Fibroblast of lung (primary cell): ENCODE measurements at places on chromosomes 4 and X. TPM values are rescaled to one million over a fixed set of nuclear protein-coding genes. Genes with fewer than 3 reads are reported as not detected.
A peak's percentile ranks its signal among the peaks of the same experiment; 100 is the strongest.

DNA sequence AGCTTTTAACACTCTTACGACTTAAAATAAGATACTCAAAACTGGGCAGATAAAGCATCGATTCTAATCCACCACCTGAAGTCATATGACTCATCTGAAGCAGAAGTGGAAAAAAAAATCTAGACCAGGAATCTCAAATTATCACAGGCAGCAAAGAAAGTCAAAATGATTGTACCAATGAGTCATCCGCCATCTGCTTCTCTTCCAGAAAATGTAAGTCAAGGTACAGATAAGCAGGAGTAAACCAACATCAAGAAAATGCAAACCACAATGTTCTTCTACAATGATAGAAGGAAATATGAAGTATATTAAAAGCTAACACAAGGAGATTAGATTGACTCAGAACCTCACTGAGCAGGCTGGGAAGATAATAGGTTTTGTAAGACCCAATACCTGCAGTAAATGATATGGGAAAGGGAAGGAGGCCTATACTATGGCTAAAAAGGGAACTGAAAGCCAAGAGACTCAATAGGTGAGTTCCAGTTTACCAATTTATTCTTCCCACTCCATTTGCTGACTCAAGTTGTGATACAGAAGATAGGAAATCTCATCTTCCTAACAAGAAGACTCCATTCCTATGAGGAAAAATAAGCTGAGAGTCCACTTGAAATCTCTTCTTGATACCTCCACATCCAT lies 88.4 kb upstream of the TET2 start:
- DNase-seq = peak; percentile 36

- DNase-seq = no peak
Measured at GRCh38 chr4:3218824-3219760, 29.9 kb upstream of the MSANTD1 start.

- no peak for DNase-seq
Measured at GRCh38 chrX:17986440-17986839, 125.3 kb upstream of the RAI2 start.

The TCP11X2 gene
- not detected in 2 replicates for total RNA-seq

GRCh38 chr4:87054900-87055299 lies 120.1 kb downstream of the AFF1 start:
- DNase-seq = no peak

The GPAT3 gene
- 2.1 and 4.1 TPM in 2 replicates for total RNA-seq

The COQ2 gene
- 13.9 and 26.4 TPM in 2 replicates for total RNA-seq

DNA sequence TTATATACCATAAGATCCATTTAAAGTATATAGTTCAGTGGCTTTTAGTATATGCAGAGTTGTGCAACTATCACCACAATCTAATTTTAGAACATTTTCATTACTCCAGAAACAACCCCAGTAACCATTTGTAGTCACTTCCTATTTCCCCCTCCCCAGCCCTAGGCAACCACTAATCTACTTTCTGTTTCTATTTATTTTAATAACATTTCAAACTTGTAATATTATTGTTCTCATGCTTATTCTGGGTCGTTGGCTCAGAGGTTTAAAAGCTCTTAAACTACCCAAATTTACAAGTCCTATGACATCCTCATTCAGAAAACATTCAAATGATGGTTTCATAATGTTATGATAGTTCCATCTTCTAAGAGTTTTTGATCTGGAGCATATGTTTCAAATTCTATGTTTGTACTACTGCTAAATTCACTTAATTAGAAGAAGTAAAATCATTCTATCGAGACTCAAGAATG lies 18.4 kb downstream of the XIAP start:
- DNase-seq = peak; percentile 56

DNA sequence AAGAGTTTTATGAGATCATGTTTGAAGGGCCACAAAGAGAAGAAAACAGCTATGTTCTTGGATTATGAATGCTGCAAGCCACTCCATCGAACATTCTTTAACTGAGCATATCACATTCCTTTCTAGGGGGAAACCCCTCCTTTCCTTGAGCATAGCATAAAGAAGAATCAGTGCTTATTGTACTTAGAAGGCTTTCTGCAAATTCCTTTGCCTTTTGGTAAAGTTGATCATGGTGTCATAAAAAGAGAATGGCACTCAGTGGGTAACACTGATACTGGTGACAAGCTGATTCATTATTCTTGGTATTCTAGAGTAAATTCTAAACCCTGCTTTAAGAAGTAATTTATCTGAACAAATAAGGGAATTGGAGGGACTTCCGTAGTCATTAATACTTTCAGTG lies 88.5 kb upstream of the GPR34 start:
- DNase-seq = no peak

The CXCL5 gene
- 0.66 and 0.77 TPM in 2 replicates for total RNA-seq

- no peak for DNase-seq
Measured at GRCh38 chr4:66628146-66628545, 917.2 kb downstream of the CENPC start.

GRCh38 chrX:23902419-23902818 lies 5.3 kb downstream of the APOO start:
- peak; percentile 54 for DNase-seq

- peak; percentile 55 for DNase-seq
Measured at GRCh38 chr4:128565565-128566186, 243.8 kb upstream of the JADE1 start.

DNA sequence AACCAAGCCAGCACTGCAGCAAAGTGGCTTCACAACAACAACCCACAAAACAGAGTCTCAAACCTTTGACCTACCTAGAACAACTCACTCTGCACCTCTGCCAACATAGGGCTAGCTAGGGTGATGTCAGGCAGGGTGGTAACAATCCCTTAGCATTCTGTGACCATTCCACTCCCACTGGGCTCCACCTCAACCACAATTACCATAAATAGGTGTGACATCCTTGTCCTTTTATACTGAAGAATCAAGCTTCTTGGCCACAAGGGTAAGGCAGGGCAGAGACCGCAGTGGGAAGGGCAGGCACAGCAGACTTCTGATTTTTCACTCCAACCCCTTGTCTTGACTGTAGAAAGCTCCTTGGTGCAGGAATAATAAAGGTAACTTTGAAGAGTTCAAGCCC lies 795.4 kb upstream of the DIAPH2 start:
- DNase-seq = no peak

DNA sequence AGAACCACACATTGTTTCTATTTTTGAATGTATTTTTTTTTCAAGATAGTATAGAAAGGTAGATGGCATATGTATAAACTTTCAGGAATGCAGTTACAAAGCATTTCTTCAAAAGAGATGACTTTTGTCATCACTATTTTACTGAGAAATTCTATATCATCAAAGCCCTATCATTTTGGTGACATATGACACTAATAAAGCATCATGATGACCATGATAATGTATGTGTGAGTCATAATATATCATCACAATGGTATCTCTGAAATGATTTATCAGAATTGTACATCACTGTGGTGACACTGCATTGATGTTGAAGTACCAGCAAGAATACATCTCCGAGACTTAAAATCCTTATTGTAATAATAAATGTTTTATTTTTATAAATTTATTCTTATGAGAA lies 1740.8 kb downstream of the PCDH7 start:
- DNase-seq = no peak

The GAGE12J gene
- total RNA-seq = not detected in 2 replicates

The CLIC2 gene
- total RNA-seq = 6.7 and 11.7 TPM in 2 replicates

DNA sequence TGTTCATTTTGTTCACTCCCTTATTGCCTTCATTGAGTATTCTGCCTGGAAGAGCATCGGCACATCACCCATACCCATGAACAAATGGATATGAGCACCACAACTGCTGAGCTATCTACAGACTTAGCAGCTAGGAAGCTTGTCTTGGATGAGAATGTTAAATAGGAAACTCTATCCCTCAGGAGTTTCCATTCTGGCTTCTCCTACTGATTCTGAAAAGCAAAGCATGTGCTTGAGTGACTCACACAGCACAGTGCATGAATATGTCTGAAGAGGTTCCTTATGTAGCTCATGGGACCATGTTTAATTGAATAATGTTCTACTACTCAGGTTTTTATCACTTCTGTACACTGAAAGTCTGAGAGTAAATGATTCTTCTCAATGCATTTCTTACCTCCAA lies 57.3 kb upstream of the MXRA5 start:
- DNase-seq = no peak

DNA sequence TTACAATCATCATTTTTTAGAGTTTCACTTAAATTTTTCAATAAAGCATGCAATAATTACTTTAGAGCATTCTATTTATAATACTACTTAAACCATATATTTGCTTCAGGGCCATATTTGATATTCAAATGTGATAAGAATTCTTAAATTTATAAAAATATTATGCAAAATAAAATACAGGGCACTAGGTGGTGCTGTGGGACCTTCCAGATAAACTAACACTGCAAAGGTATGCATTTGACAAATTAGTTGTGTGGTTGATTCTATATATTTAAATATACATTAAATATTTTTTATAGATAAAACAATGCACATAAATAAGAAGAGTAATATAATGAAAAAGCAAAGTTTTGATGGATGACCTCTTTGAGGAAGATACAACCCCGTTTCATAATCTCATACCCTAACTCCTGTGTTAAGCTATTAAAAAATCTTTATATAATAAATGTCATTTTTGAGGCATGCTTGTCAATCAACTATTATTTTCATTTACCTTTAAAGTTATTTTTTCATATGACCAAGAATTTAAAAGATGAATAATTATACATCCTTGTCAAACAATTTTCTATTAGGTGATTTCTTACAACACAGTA lies 128.4 kb downstream of the REELD1 start:
- peak; percentile 22 for DNase-seq

GRCh38 chrX:94361241-94361640 lies 687.2 kb downstream of the FAM133A start:
- no peak for DNase-seq

DNA sequence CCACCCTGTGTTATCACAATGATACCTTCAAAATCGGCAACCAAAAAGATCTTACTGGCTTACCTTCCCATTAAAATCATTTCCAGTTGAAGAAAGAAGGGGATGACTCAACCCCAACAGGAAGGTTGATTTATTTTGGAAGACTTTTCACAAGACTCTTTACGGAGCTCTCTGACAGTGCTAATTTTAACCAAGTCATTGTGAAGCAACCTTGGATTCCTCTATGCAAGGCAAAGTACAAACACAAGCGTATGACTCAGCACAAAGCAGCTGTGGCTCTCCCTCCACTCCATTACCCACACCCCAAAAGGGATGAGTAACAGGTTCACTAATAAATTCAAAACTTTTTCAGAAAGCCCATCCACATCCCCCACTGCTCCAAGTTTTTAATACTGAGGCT lies 213.8 kb upstream of the FGF13 start:
- peak; percentile 87 for DNase-seq

DNA sequence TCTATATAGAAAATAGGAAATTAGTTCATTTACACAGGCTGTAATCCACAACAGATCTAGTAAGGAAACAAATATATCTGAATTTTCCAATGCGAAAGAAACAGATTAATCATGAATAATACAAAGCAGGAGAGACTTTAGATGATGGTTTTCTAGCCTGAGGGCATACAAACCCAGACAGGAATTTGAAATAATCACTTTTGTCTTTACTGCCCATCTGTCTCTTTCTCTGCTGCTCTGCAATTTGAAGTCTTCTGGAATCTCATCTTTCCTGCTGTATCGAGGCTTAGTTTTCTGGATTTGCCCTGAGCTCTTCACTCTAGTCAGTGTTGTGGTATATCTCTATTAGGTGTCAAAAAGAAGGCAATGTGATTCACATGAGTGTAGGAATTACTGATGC lies 711.8 kb upstream of the FAM241A start:
- DNase-seq = no peak

DNA sequence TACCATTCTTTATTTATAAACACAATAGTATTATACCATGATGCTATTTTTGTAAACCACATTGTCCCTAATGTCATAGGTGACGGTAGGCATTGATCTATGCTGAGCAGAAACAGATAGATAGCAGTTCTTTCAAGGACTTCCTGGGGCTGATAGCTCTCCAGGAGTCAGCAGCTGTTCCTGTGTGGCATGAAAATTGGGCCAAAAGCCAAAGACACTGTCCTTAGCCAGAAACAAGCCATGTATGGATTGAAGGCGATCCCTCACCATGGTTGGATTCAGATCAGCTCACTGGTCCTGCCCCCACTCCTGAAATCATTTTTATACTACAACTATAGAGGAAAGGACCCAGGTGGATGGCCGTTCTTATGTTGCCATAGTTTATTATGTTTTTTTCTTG lies 53.6 kb downstream of the DDX60 start:
- peak; percentile 2 for DNase-seq

- peak; percentile 49 for DNase-seq
Measured at GRCh38 chr4:159460371-159460770, 357.5 kb downstream of the RAPGEF2 start.

DNA sequence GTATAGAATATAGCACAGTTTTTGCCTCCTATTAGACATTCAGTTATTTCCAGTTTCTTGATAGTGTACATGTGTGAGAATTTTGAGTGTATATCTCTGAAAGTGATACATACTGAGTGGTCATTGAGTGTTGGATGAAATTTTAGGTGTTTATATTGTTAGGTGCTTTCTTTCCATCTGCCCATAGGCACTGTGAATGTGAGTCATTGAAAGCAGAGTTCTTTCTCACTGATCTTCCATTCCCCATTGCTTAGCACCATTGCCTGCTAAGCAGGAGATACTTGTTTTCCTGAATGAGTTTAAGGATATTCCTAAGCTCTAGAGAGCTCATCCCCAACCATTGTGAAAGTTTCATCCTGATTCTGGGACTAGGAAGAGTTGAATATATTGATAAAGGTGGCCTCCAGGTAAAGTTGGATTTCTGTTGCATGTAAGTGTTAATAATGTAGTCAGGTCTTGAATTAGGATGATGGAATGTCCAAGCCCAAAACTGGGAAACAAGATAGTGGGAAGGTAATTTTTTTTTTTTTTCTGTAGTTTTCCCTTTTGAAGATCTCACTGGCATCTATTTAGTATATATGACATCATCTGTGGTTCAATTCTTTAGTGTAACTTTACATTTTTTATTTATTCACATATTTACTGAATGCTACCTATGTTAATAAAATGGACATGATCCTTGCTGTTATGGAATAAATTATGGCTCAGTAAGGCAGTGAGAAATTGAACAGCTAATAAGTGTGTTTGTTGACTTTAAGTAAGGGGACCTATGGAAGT lies 22.1 kb downstream of the UBE2K start:
- DNase-seq = peak; percentile 25

- DNase-seq = peak; percentile 97
Measured at GRCh38 chr4:155906554-155907247, 3.2 kb downstream of the TDO2 start.

The MID1 gene
- total RNA-seq = 8.5 and 20.3 TPM in 2 replicates

DNA sequence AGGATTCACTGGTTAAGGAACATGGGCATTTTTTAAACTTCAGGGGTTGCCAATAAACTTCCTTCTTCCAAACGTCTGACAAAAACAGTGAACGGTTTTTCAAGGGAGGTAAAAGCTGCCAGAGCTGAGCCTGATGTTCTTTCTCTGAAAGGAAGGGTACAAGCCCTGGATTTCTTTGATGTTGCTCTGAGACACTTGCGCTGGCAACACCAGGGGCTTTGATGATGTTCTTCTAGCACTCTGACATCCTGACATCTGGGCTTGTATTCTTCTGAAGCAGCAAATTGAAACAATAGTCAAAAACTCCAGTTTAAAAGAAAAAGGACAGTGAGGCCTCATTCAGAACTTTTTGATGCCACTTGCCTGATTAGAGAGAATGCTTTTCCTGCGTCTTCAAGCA lies 11.8 kb downstream of the FTHL17 start:
- DNase-seq = no peak

The IL15 gene
- total RNA-seq = 5.9 and 14.9 TPM in 2 replicates

The COL4A5 gene
- 54.7 and 55.7 TPM in 2 replicates for total RNA-seq
